ENCODE measurements at places on chromosomes 4 and X.

DNA sequence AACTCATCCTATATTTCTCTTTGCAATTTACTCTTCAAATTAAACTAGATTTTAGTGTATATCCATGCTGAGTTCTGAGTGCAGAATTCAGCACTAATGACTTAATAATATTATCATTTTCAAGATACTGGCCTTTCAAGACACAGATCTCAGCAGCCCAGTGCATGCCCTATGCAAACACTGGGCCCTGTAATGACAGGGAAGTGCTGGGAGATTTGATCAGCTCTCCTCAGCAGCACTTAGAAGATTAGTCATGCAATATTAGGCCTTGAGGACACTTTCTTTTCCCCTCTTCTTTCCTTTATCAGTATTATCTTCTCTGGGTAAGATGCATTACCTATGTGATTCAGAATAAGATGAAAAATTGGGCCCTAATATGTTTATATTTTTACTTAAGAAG lies 207.1 kb downstream of the PPP3CA start:
- no peak for DNase-seq

- DNase-seq = no peak
These were observed 248.5 kb upstream of the DIAPH2 start for GRCh38 chrX:96436105-96436504.

- DNase-seq = no peak
These were observed 9.7 kb upstream of the ZNF674 start for GRCh38 chrX:46554942-46555341.

- DNase-seq = no peak
These were observed 22.9 kb downstream of the FHL1 start for GRCh38 chrX:136170139-136170800.

DNA sequence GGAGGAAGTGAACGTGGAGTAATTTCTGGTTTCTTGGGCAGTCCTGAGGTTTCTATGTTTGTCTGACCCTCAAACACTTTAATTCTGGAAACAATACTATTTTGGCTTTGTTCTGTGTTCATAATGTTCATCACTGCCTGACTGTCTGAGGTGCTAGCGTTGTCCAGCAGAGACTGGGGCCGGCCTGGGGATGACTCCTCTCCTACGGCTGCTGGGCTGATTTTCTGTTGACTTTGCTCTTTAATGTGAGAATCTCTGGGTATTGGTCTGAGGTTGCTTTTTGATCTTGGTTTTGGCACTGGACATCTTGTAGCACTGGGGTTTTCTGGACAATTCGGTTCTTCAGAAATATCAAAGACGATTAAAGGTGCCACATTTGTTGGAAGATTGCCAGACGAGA lies 75.8 kb downstream of the RPS3A start:
- DNase-seq = no peak

All from stimulated activated CD8-positive, alpha-beta memory T cell treated with anti-CD3 and anti-CD28 coated beads, Interleukin-7, amount 100 ng/mL, for 1 hour (primary cell).